ENCODE measurements at places on chromosomes 4 and X.

- no peak for DNase-seq
These were observed 145.1 kb downstream of the RBM47 start for GRCh38 chr4:40484346-40485090.

DNA sequence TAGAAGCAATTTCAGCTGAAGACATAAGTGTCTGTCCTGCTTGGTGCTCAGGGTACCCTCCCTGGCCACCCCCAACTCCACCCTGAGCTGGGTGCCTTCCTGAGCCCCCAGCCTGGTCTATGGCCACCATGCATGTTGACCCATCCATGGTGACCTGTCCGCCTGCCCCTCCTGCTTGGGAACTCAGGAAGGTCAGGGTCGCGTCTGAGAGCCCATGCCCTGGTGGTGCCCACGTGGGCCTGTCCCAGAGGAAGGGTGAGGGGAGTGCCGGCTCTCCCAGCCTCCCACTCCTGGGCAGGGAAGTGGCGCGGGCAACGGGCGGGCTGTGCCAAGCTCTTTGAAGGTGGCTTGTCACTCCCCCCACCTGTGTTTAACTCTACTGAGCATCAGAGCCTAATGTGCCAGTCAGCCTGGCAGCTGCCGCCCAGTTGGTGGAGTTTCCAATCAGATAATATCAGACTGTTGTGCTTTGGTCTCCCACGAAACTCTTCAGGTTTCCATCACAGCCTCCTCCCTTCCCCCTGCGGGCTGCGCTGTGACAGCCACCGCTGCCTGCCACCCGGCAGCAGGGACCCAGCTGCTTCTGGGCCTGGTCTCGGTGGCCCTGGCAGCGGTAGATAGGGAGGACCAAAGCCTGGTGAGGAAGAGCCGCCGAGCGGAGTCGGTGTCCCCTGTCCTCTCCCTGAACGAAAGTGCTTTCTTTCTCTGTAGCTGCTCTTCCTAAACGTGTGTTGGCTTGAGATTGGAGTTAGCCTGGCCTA lies 4.8 kb downstream of the SH3BP2 start:
- DNase-seq: no peak

DNA sequence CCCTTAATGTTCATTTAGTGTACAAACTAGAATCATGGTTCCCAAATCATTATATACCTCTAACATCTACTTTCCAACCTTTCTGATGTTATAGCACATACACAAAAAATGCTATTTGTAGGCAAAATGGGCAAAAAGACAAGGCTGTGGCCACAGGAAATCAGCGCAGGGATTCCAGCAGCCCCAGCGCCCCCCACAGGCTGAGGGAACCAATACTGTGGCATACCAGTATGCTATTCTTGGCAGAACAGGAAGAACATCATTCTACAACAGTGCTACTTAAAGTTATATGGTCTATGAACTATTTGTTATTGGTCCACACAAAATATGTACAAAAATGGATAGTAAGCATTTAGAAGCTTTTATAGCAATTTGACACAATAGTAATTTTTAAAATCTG lies 25.3 kb downstream of the STEEP1 start:
- DNase-seq: no peak

GRCh38 chrX:39427492-39427891 lies 626.2 kb downstream of the MID1IP1 start:
- DNase-seq: no peak

DNA sequence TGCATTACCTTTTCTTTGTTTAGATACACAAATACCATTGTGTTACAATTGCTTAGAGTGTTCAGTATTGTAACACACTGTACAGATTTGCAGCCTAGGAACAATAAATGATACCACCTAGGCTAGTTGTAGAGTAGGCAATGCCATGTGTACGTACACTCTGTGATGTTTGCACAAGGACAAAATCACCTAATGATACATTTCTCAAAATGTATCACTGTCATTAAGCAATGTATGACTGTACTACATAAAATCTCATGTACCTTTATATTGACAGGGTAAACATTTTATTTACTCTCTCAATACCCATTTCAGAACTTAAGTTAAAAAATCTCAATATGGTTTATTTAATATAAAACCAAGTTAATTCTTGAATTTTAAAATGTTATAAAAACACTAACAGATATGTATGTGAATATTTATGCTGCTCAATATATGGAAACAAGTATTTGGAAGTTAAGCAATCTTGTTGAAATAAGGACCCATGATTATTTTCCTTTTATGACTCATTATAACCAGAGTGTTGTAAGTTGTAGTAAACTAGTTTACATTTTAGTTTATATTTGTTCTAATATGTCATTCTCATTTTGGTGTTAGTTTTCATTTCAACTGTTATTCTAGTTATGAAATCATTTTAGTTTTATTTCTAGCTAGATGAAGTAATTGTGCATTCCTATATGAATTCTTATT lies 409.2 kb downstream of the TLL1 start:
- no peak for DNase-seq

- DNase-seq: no peak
These were observed 40.4 kb upstream of the PAPSS1 start for GRCh38 chr4:107760281-107760947.

DNA sequence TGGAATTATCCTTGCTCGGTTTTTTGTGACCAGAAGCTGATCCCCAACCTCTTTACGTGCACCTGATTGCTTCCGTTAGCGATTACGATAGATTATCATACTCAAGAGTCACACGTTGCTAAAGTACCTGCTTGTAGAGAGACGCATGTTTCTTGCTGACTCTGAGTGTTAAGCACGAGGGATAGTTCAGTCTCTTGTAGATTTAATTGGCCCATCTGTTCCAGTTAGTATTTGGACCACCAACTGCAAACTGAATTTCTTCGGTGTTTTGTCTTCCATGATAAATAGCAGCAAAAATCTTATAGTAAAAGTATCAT lies 516 bp upstream of the COX18 start:
- no peak for DNase-seq

- DNase-seq: no peak
These were observed 32.0 kb downstream of the BCLAF3 start for GRCh38 chrX:19958552-19959486.

GRCh38 chr4:118767109-118767508 lies 68.8 kb downstream of the SEC24D start:
- DNase-seq: no peak

DNA sequence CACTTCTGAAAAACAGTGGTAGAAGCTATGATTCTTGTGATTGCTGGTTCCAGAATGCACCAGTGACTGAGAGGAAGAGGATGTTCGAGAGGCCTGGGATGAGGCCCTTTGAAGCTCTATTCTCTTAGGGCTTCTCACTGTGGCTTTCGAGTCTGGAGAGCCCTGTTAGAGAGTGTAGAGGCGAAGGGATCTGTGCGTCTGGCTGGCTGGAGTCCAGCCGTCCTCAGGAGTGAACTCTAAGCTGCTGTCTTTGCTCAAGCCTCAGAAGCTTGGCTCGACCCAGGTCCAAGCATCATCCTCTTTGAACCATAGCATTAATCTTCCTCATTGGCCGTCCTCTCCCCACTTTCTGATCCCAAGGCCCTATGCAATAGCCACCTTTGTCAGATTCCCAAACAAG lies 51.6 kb downstream of the ELF4 start:
- DNase-seq: no peak

GRCh38 chr4:5746829-5747737 lies 36.1 kb downstream of the EVC start:
- DNase-seq: no peak

DNA sequence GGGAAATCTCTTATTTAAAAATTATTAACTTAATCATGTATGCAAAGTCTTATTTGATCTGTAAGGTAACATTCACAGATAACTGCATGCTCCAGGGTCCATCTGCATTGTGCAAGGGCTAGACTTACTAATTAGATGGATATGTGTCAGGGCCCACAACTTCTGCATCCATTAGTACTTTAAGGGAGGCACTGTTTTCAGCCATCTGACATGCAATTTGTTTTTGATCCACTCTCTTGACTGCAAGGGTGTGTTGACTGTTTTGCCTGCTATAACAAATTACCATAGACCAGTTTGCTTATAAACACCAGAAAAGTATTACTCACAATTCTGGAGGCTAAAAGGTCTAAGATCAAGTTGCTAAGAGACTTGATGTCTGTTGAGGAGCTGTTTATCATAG lies 542.1 kb upstream of the HS3ST1 start:
- no peak for DNase-seq

DNA sequence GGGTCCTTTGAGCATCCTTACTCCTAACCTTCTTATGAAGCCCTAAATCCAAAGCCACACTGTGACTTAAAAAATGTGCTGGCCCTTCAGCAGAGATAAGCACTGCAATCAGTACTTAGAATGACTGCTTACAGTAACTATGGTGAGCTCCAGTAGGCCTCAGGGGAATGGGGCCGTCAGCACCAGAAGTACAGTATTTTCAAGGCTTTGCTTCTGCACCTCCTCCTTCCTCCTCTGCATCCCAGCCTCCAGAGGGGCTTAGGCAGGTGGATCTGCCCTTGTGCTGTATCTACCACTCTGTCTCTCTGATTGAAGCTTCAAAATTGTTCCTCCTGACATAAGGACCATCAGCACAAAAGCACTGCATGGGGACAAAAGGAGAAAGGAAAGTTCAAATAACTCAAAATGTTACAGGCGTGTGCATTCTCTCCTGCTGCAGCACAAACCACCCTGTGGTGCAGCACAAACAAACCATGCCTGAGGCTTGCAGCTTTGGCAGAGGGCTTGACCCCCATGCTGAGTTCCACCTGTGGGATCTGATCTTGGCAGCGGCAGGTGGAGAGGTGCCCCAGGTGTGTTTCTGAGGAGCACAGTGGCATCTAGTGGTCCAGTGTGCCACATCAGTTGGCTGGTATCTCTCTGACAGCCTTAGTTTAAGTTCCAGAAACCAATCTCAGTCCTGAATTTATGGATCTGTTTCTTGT lies 164.7 kb downstream of the SOWAHB start:
- peak; percentile 76 for DNase-seq

DNA sequence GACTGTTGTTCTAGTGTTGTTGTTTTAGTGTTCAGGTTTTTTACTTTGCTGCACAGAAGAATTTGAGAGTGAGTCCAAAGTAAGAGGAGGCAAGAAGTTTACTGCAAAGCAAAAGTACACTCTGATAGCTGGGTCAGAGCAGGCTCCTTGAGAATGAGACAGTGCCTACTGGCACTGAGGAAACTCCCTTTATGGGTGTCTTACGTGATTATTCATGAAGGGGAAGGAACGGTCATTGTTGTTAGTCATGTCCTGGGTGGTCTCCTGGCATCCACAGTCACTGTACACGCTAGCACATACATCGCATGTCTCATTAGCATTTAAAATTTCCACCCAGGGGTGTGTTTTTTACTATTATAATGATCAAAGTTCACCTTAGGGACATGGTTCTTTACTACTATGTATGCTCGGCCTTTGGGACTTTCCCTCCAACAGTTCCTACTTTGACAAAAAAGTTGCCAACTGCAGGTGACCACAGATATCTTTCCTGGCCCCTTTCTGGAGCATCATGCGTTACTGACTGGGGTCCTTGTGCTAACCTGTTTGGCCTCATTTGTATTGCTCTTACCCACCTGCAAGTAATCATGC lies 688.9 kb upstream of the AMOT start:
- no peak for DNase-seq

DNA sequence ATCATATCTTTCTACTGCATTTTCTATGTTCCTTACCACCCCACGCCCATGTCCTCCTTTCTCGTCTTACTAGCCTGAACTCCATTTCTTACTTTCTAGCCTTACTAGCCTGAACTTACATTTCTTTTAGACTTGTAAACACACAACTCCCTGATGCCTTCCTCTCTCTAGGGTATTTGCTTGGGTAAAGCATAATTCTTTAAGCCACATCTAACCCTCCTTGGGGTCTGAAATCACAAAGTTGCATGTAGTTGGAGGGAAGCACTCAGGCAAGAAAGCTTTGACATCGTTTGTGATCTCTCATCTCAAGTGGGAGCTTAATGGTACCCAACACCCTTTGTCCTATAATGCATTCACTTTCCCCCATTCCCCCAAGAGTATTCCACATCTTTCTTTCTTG lies 124.4 kb downstream of the SPOCK3 start:
- no peak for DNase-seq

- no peak for DNase-seq
These were observed 3.1 kb downstream of the CPE start for GRCh38 chr4:165381821-165382373.

GRCh38 chr4:129526812-129527211 lies 430.9 kb downstream of the C4orf33 start:
- no peak for DNase-seq

DNA sequence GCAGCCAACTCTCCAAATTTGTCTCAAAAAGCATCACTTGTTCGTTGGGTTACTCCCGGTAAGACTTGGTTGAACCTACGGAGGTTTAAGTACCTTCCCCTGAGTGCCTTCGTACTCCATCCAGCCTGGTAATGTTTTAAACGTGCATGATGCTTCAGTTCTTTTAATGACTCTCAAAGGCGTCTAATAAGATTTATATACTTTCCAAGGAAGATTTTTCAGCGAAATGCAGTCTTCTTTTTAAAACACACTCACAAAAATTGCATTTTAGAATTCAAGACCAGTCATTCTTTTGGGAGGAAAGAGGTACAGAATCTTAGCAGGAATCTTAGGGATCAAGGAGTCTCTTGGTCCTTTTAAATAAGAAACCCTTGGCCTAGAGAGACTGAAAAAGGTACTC lies 430 bp upstream of the TRPC3 start:
- no peak for DNase-seq

DNA sequence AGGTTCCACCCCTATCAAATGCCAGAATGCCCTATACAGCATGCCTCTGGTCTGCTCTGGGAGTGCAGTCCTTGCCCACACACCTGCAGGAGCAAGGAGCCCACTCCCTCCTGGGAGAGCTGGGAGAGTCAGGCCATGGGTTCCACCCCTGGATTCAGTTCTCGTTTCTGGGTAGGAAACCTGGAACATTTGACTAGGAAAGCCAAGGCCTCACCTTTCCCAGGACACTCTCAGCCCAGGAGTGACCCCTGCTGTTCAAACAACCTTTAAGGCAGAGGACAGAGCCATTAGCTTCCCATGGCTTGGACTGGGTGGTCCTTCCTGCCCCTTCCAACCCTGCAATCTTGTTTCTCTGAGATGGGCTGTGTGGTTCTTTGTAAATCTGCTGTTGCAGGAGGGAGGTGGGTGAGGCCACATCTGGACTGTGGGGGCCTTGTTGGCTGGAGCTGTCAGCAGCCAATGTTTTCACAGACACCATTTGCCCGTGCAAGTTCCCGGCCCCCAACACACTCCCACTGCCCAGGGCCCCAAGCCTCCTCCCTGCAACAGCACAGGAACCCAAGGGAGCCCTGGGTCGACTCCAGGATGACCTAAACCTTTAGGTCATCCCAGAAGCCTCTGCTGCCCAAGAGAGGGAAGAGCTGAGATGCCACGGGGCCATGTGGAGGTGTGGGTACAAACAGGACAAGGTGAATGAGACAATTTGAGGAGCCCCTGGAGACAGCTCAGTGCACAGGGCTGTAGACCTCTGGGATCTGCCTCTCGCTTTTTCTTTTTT lies 104.4 kb downstream of the PJA1 start:
- no peak for DNase-seq

DNA sequence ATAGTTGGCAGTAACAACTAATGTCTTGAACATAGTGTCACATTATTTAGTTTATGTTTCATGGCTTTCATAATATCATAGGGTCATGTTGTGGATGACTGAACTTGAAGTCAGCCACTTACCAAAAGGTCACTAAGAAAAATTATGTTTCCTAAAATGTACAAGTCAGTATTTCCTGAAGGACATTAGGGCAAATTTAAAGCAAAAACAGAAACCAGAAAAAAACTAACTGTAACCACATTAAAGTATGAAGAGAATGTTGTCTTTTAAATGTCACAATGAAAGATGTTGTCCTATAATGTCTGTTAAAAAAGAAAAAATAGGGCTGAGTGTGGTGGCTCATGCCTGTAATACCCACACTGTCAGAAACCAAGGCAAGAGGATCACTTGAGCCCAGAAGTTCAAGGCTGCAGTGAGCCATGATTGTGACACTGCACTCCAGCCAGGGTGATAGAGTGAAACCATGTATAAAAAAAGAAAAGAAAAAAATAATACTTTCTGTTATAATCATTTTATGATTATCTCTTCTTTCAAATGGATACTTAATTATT lies 55.8 kb downstream of the HHIP start:
- DNase-seq: no peak
